ENCODE measurements at places on chromosomes 12 and 14.

DNA sequence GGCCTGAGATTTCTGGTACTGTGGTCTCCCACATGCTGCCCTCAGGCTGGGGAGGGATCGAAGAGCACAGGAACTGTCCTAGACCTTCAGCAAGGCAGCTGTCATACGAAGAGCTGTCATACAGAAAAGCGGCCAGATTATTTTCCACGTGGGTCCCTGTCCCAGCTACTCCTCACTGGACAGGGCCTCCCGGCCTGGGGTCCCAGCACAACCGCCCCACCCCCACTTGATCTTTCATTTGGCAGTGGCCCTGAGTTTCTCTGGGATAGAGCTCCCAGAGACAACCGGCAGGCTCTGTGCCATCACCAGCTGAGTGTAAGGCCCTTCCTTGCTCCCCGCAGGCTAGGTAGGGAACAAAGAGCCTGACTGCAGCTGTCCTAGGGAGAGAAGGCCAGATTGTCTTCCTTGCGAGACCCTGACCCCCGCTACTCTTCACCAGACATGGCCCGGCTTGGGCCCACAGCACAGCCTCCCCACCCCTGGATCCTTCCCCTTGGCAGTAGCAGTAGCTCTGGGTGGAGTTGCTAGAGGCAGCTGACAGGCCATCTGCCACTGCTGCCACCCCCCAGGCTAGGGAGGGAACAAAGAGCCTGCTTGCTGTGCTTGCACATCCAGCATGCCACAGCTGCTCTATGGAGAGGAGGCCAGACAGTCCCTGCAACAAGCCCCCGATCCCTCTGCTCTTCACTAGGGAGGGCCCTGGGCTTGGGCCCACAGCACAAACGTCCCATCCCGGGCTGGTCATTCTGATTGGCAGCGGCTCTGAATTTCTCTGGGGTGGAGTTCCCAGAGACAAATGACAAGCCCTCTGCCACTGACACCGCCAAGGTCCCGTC lies 3.1 kb upstream of the OR4N2 start:
- no peak for DNase-seq

GRCh38 chr12:109732321-109733305 lies 19.0 kb downstream of the FAM222A start:
- DNase-seq = no peak

GRCh38 chr14:75915045-75915444 lies 66.8 kb downstream of the TGFB3 start:
- DNase-seq = no peak

DNA sequence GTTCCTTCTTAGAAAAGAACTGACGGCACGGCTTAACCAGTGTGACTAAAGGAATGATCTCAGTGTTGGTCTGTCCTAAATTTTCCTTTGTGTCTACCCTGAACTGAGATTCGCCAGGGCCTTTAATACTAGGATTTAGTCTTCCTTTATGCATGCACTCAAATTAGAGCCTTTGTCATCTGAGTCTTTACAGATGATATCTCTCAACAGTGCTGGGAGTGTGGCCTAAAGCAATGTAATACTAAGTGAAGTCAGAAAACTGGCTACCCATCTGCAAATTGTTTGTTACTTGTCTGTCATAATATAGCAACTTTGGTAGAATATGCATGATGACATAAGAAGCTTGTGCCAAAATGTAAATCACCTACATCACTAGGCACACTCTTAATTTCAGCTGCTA lies 95.4 kb downstream of the PTPRO start:
- no peak for DNase-seq

DNA sequence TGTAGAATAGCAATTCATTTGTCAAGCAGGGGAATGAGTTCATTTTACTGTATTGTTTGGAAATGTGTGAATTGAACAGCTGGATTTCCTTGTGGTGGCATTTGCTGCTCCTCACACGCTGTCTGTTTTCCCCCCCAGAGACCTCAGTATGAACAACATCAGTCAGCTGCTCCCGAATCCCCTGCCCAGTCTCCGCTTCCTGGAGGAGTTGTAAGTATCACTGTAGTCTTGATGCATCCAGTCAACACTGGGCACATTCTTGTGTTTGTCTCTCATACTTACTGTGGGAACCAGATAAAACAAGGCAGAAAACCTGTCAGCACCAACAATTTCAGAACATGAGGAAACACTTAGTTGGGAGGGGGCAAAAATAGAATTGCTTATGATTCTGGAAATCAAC lies 64.9 kb downstream of the LGR5 start:
- no peak for DNase-seq

DNA sequence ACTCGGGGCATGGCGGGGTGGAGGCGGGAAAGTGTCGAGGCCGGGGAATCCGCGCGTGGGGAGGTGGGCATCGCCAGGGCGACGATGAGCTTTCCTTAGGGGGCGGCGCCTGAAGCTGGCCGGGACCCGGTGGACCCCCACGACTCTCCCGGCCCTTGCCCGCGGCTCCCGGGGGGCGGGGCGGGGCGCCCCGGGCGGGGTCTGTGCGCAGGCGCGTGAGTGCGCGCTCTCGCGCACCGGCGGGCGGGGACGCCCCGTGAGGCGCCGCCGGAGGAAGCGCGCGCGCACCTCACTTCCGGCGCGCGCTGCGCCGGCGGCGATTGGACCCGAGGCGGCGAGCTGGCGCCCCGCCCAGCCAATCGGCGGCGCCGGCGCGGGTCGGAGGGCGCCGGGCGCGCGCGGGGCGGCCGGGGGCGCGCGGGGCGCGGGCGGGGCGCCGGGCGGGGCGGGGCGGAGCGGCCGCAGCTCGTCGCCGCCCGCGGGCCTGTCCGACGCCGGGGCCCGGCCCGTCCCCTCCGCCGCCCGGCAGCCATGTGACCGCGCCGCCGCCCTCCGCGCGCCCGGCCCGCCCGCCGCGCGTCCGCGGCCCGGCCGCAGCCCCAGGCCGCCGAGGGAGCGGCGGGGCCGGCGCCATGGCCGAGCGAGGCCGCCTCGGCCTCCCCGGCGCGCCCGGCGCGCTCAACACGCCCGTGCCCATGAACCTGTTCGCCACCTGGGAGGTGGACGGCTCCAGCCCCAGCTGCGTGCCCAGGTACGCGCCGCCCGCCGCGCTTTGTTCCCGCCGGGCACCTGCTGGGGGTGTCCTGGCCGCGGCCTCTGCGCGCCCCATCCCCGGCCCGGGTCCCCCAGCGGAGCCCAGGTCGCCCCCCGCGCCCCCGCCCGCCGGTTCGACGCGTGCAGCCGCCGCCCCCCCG lies at the start of gene PACS2:
TSS of gene PACS2 (plus strand) at position 462 of the 914 bp plus-strand sequence. CDS start at position 633, 171 bp downstream.
- DNase-seq = peak; percentile 80
